ENCODE measurements at places on chromosomes 12 and 14.

- no peak for DNase-seq
These were observed 7.9 kb upstream of the TINF2 start for GRCh38 chr14:24250354-24250753.

DNA sequence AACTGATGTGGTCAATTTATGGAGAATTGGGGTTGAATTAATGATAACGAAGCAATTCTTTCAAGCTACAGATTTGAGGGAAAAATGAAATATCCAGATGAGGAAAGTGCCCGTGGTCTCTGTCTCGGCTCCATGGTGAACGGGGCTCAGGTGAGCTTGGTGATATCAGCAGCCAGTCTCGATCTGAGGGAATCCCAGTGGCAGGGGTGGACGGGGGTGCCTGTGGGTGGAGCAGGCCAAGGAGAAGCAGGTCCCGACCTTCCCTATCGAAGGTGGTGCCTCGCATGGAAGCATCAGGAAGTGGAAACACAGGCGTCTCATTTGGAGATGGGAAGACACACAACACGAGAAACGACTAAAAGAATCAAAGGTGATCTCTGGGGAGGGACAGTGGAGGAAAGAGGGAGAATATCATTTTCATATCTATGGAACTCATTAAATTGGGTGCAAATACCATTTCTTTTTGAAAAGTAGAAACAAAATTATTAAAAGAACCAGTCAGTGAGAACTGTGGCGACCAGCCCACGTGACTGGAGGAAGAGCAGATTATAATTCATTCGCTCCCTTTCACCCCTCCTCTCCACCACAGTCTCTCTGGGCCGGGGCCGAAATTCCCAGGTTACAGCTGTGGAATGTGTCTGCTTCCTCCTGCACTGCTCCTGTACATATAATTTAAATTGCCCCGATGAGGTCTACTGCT, 354.3 kb upstream of the SFSWAP start:
- DNase-seq, result no peak

DNA sequence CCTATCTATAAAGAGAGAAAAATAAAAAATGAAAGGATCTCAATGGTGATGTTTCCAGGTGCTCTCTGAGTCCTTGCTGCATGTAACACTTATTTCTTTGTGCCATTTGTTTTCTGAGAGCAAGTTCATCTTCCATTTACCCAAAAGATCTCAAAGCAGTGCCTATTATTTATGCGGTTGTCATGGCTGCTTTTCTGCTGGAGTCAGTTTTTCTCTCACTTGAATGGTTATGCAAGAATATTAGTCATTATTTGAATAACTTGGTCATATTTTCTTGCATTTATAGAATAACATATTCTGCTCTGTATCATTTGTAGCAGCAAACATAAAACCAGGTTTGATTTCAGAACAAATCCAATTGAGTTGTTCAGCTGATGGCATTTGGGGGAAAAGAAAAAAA, 141.8 kb upstream of the G2E3 start:
- DNase-seq, result no peak

- no peak for DNase-seq
These were observed at the start of gene SPATS2 for GRCh38 chr12:49367381-49368239. TSS of gene SPATS2 (plus strand) at chr12:49367462. CDS start at chr12:49461013, 93,551 bp downstream.

GRCh38 chr12:103697971-103698751, 111.1 kb downstream of the STAB2 start:
- DNase-seq, result peak; percentile 28

DNA sequence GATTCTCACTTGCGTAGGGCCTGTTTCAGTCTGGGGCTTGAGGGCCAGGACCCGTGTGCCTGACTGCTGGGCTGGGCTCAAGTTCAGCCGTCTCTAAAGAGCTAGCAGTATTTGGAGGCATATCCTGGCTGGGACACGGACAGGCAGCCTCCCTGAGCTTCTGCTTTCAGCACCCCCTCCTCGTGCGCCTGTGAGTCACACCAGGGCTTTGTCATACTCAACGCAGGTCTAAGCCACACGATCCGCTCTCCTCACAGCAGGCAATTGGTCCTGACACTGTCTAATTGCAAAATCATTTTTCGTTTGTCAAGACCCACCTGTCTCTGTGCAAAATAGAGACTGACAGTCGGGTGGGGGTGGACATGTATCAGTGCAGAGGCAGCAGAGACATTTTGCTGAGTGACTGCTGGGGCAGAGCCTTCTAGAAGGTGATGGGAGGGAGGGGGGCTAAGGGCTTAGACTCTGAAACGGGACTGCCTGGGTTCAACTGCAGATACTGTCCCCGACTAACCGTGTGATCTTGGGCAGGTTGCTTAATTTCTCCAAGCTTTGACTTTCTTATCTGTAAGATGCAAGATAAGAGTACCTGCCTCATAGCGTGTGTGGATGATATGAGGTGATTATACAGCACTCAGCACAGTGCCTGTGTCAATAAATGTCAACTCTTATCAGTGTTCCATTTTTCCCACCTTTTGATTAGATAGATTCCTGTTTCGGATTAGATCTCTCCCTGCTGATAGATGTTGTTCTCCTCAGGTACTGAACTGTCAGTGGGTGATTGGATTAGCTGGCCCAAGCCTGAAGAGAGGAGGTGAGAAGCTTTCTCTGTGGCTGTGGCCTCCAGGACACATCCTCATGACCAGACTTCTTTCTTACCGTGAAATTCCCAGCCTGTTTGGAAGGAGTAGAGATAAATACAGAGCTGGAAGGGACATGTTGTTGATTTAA, 53.1 kb downstream of the KCNA1 start:
- DNase-seq, result peak; percentile 15

- no peak for DNase-seq
These were observed 203.7 kb downstream of the PELI2 start for GRCh38 chr14:56321861-56322260.

GRCh38 chr12:77328326-77328725, 263.0 kb upstream of the E2F7 start:
- no peak for DNase-seq

DNA sequence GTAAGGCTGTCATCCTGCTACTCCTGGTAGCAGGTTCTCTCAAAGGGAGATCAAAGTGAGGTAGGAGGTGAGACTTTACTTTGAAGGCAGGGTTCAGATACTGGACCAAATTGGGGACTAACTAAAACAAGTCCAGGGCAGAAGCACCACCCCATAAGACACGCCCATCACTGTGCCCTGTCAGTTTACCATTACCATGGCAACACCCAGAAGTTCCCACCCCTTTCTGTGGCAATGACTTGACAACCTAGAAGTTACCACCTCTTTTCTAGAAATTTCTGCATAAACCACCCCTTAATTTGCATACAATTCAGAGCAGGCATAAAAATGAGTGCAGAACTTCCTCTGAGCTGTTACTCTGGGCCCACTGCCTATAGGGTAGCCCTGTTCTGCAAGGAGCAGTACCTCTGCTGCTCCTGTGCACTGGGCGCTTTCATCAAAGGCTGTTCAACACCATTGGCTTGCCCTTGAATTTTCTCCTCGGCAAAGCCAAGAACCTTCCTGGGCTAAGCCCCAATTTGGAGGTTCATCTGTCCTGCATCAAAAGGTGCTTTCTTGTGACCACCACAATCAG, 64.8 kb upstream of the MAX start:
- peak; percentile 38 for DNase-seq

DNA sequence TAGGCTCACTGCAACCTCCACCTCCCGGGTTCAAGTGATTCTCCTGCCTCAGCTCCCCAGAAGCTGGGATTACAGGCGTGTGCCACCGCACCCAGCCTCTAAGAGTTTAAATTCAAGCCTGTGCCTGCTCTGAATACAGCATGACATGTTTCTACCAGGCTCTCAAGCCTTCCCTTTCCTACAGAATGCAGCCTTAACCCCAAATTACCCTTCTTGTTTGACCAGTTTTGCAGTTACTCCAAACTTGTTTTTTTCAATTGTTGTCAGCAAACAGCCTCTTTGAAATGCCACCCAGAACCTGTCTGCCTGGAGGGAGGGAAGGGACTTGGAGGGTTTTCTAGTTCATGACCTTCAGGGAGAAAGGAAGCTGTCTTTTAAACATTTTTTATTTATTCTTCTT, 15.4 kb downstream of the GLTP start:
- DNase-seq, result no peak

DNA sequence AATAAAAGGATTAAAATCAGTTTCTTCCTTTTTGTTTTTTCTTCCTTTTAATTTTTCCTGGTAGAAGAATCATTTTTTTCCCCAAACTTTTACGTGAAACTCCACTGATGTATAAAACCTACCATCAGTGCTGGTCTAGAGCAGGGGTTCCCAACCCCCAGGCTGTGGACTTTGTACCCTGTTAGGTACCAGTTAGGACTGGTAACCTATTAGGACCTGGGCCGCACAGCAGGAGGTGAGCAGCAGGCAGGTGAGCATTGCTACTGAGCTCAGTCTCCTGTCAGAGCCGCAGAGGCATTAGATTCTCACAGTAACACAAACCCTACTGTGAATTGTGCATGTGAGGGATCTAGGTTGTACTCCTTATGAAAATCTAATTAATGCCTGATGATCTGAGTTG, 10.1 kb downstream of the SMCO2 start:
- DNase-seq, result no peak

GRCh38 chr12:97490141-97490540, 27.5 kb downstream of the RMST start:
- DNase-seq, result no peak

DNA sequence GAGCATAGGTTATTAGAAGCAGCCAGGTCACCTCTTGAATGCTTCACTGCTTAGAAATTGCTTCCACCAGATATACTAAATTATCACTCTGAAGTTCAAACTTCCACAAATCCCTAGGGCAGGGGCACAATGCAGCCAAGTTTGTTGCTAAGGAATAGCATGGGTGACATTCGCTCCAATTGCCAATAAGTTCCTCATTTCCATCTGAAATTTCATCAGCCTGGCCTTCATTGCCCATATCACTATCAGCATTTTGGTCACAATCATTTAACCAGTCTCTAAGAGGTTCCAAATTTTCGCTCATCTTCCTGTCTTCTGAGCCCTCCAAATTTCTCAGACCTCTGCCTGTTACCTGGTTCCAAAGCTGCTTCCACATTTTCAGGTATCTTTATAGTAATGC, 356.1 kb downstream of the DAD1 start:
- peak; percentile 27 for DNase-seq

- DNase-seq, result no peak
These were observed 24.3 kb downstream of the TSPAN9 start for GRCh38 chr12:3101309-3102024.

DNA sequence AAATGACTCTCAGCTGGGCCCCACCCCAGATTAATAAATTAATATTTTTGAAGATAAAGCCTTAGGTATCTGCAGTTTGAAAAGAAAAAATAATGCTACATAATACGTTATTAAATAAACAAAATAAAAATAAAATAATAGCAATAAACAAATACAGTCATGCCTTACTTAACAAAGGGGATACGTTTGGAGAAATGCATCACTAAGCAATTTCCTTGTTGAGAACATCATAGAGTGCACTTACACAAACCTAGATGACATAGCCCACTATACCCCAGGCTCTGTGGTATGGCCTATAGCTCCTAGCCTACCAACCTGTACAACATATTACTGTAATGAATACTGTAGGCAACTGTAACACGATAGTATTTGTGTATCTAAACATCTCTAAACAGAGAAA, 7.1 kb upstream of the EGLN3 start:
- no peak for DNase-seq

GRCh38 chr14:83170165-83170564, 1636.5 kb upstream of the SEL1L start:
- DNase-seq, result no peak

DNA sequence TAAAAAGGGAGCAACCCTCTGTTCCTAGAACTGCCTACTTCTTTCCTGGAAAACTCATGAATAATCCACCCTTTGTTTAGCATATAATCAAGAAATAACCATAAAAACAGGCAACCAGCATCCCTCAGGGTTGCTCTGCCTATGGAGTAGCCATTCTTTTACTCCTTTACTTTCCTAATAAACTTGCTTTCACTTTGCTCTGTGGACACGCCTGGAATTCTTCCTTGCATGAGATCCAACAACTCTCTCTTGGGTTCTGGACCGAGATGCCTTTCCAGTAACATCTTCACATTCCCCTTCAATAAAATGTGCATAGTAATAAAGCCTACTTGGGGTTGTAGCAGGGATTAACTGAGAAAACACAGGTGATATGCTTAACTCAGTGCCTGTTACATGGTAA, 286.4 kb upstream of the AMIGO2 start:
- no peak for DNase-seq

GRCh38 chr14:25237845-25238244, 187.9 kb upstream of the STXBP6 start:
- DNase-seq, result no peak

DNA sequence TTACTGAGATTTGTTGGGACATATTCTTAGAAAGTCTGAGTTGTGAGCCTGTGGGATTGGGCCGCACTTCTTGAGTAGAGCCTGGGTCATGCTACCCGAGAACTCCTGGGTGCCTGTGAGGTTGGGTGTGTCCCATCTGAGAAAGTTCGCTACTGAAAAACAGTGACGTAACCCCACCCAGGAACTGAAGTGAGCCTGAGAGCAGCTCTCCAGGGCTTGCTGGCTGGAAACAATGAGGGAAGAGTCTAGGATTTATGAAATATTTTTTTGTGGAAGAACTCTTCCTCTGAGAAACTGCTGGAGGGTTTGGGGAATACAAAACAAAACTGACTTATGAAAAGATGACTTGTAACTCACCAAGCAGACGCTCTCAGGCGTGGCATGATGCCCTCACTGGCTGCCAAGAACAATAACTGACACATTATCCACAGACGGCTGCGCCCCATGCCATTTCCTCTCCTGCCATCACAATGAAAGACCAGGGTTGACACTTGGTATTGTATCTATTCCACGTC, 69.2 kb downstream of the RASSF3 start:
- peak; percentile 44 for DNase-seq

- peak; percentile 71 for DNase-seq
These were observed 31.1 kb downstream of the ZFYVE21 start for GRCh38 chr14:103746701-103747100.

GRCh38 chr12:52006726-52007157, at the start of gene TAMALIN:
TSS of gene TAMALIN (plus strand) at chr12:52006946. CDS start at chr12:52007020, 74 bp downstream.
- DNase-seq, result peak; percentile 50

GRCh38 chr14:38567703-38568102, 311.8 kb upstream of the CLEC14A start:
- no peak for DNase-seq

DNA sequence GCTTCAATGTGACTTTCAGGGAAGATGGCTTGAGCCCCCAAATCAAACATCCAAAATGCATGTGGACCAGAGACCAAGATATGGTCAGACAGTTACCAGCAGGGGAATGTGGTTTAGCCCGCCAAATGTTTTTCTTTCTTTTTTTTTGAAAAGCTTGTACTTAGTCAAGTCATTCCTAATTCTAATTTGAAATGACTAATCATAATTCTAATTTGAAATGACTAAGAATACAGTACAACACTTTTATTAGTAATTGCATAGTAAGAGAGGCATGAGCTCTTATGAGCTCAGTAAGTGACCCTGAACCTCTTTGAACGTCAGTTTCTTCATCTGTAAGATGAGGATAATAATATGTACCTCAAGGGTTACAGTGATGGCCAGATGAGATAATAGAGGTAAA, 72.4 kb downstream of the HECTD4 start:
- no peak for DNase-seq

GRCh38 chr14:50232276-50232642, 881 bp upstream of the SOS2 start:
- no peak for DNase-seq

- DNase-seq, result peak; percentile 92
These were observed 870 bp downstream of the BMAL2 start for GRCh38 chr12:27333403-27334009.

GRCh38 chr14:65962952-65963351, 523.2 kb upstream of the CCDC196 start:
- DNase-seq, result no peak
